Activated naive CD4-positive, alpha-beta T cell treated with anti-CD3 and anti-CD28 coated beads for 36 hours (primary cell): ENCODE measurements at places on chromosomes 5 and 9. TPM values are rescaled to one million over a fixed set of nuclear protein-coding genes. Genes with fewer than 3 reads are reported as not detected.
A peak's percentile ranks its signal among the peaks of the same experiment; 100 is the strongest.

Gene TGFBR1
- 16.9 TPM for total RNA-seq

DNA sequence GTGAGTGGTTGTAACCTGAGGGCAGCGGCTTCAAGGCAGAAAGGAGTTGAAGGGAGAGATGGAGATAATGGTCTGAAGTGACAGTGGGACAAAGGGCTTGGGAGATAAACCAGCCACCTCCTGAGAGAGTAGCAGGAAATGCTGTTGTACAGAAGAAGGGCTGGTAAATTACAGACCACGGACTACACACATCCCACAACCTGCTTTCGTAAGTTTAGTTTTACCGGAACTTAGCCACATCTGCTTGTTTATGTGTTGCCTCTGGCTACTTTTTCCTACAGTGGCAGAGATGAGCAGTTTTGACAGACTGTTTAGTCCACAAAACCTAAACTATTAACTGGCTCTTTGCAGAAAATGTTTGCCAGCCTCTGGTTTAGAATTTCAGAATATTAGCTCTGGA is 269.5 kb downstream of the ARHGEF28 start:
- no peak for DNase-seq

DNA sequence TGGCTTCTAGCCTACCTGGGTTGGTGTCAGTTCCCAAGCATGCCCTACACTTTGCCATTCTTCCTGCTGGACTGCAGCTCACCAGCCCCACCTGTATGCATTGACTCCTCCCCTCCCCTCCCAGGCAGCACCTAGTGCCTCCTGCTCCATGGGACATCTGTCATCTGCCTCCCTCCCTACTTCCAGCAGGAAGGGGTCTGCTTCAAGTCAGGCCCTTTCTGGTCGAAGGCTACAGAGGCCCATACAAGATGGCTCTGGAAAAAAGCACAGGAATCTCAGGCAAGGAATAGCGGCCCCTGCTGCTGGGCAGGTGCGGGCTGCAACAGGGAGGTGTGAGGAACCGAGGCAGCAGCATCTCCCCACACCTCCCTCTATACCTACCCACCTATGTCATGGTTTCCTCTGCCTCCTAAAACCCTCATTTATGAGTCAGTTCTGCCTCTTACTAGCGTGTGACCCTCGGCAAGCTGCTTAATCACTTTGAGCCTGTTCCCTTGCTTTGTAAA is 19.7 kb downstream of the WWC1 start:
- no peak for DNase-seq

GRCh38 chr9:104094534-104095015 is 466 bp downstream of the SMC2 start:
- DNase-seq: no peak

GRCh38 chr5:125823572-125823971 is 599.6 kb upstream of the GRAMD2B start:
- no peak for DNase-seq

Gene TMEFF1
- total RNA-seq: 0.26 TPM

DNA sequence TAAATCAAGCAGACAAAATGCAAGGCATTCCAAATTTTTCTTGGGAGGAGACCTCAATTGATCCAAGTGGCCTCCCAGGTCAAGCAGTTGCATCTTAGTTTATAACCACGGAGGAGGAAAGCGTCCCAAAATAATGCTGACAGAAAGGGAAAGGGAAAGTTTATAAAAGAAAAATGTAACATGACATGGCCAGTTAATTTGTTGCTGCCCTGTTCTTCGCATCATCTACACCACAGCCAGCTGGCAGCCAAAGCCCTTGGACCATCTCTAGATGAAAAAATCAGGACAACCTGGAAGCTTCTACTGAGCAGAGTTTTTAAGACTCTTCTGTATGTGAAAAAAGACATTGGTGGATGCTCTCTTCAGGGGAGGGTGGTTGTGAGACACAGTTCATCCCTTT is 128.8 kb upstream of the FBXL7 start:
- no peak for DNase-seq

GRCh38 chr5:34436761-34437501 is 219.2 kb upstream of the RAI14 start:
- DNase-seq: no peak

Gene NSG2
- not detected for total RNA-seq

- no peak for DNase-seq
Observed at GRCh38 chr5:169183576-169183975, 117.4 kb downstream of the SLIT3 start.

- no peak for DNase-seq
Observed at GRCh38 chr5:115132465-115132864, 37.2 kb downstream of the TRIM36 start.

DNA sequence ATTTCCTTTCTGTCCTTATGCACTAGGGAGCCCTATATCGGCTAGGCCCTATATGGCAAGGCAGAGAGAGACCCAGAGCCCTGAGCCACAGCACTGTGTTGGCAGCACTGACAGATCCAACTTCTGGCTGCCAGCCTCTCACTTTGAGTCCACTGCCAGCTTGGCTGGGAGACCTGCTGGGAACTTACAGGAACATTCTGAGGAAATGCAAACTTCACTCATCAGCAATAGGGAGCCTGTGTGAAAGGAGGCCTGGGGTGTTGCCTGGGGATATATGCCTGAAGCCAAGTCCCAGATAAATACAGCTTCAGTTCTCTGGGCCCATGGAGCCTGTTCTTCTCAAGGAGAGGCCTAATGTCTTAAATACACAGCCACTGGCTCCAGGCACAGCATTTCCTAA is 78.0 kb downstream of the ADRB2 start:
- no peak for DNase-seq

Gene IFNA8
- total RNA-seq: not detected

Gene HSPB3
- total RNA-seq: not detected

GRCh38 chr9:77756449-77756848 is 108.3 kb upstream of the GNA14 start:
- DNase-seq: no peak

Gene GOLGA1
- 15.8 TPM for total RNA-seq

Gene ARAP3
- 2.2 TPM for total RNA-seq

- DNase-seq: no peak
Observed at GRCh38 chr5:122120957-122121356, 8.4 kb upstream of the ZNF474 start.

Gene TNFSF15
- 0.62 TPM for total RNA-seq

- DNase-seq: no peak
Observed at GRCh38 chr5:153159616-153160015, 330.9 kb upstream of the GRIA1 start.

Gene MYMK
- not detected for total RNA-seq

GRCh38 chr5:177476531-177477233 is 3.2 kb upstream of the DBN1 start:
- DNase-seq: no peak

- DNase-seq: no peak
Observed at GRCh38 chr5:132782101-132782500, 5.1 kb upstream of the SEPTIN8 start.

GRCh38 chr5:177443144-177443983 is 3.2 kb upstream of the PRR7 start:
- DNase-seq: no peak

GRCh38 chr9:127223810-127224177 is 40.8 kb upstream of the GARNL3 start:
- DNase-seq: no peak

Gene IFNE
- not detected for total RNA-seq

GRCh38 chr5:137630216-137630971 is 105.5 kb downstream of the KLHL3 start:
- no peak for DNase-seq

DNA sequence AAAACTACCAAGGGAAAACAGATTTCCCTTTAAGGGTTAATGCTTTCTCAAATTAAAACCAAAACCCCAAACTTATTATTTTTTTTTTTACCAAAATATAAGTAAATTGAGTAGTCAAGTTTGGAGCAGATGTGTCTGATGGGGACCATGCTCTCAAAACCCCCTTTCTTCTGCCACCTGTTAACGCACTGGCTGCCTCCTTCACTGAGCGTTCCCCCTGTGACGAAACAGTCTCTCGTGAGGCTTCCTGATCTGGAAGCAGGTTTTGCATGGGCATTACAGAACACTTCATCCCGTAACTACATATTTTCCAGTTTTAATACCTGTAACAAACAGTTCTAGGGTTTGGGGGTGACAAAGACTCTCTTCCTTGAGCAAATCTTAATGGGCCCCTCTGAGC is 59.4 kb downstream of the ANKH start:
- DNase-seq: no peak

DNA sequence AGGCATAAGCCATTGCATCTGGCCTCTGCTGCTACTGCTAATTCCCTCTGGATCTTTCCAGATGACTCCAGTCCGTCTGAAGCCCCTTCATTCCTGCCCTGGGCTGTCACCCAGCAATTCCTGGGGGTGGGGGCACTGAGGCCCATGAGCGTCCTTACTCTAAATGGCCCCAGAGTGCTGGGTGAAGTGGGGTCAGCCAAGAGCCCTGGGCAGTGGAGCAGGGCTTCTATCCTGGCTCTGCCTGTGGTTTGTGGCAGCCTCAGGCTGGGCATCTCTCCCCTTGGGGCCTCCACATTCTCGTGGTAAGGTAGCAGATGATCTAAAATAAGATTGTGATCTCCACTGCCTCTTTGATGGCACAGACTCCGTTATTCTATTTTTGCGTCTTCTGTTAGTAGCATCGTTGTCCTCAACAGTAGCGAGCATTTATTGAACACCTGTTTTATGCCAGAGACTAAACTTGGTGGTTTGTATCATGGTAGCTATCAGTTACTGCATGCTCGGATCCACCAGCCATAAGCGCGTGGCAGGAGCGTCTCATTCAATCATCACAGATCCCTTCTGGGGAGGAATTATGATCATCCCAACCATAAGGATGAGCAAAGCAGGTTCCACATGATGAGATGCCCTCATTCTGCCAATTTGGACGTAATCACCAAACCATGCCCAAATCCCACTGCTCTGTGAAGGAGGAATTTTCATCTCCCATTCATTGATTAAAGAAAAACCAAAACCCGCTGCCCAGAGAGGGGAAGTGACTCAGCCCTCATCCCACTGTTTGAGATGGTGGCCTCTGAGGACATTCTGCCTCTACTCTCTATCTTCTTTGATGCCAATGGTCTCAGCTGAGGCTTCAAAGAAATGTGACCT is 21.9 kb upstream of the DUSP1 start:
- DNase-seq: no peak

Gene SPATA31E1
- not detected for total RNA-seq

DNA sequence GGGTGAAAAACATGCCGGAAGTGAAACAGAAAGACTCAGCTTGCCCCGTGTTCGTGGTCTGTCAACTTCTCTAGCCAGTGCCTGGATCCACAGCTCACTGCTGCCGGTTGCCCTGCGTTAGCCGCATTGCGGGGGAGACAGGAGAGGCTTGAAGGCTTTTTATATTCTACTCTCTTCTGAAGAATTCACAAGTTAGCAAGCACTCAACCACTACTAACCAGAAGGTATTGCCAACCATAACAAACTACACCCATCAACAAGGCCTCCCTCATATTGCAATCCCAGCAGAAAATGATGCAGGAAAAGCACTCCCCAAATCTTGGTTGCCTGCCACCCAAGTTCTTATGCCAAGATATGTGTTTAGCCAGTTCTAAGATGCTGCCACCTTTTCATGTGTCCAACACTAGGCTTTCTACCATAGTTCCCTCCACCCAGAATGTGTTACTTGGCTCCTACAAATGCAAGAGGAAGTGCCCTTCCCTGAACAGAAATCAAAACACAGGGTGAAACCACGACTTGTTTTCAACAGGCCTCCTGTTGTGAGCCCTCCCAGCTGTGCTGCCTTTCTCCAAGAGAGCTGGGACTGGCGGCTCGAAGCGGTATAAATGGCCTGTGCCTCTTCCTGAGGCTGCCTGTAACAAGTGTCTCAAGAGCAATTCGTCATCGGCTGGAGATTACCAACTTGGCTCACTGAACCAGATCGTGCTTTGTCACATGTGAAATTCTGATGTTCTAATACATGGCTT is 129.0 kb downstream of the SNX18 start:
- DNase-seq: peak; percentile 70

- DNase-seq: no peak
Observed at GRCh38 chr5:8474569-8474930, 605.6 kb downstream of the MTRR start.

DNA sequence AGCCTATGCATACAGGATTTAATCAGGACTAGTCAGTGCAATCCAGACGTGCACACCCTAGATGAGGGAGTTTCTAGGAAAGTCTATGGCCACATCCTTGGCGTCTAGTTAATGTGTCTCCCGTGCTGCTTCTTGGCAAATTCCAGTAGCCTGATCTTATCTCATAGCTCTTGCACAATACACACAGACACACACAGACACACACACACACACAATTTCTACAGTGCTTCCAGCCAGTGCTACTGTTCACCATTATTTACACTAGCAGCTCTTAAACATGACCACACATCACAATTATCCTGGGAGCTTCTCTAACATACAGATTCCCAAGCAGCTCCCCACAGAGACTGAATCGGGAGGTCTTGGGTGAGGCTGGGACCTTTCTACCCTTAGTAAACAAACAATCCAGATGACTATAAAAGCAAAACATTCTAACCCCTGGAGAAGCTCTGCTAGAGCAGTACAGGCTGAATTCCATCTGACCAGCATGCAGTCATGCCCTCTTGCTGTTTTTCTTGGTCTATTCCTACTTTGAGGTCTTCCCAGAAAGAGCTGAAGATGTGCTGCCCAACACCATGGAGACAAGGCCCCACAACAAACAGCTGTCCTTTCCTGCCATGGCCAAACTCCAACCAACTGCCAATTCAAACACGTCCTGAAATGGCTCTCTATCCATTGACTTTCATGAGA is 236.6 kb downstream of the DEPDC1B start:
- no peak for DNase-seq

Gene TEX48
- total RNA-seq: not detected

- DNase-seq: no peak
Observed at GRCh38 chr5:27944471-27944870, 906.1 kb upstream of the CDH9 start.

Gene PDE8B
- total RNA-seq: 0.14 TPM
